ENCODE measurements at places on chromosomes 1 and 21.

GRCh38 chr1:210500831-210501230 lies 172.1 kb downstream of the HHAT start:
- no peak for DNase-seq

DNA sequence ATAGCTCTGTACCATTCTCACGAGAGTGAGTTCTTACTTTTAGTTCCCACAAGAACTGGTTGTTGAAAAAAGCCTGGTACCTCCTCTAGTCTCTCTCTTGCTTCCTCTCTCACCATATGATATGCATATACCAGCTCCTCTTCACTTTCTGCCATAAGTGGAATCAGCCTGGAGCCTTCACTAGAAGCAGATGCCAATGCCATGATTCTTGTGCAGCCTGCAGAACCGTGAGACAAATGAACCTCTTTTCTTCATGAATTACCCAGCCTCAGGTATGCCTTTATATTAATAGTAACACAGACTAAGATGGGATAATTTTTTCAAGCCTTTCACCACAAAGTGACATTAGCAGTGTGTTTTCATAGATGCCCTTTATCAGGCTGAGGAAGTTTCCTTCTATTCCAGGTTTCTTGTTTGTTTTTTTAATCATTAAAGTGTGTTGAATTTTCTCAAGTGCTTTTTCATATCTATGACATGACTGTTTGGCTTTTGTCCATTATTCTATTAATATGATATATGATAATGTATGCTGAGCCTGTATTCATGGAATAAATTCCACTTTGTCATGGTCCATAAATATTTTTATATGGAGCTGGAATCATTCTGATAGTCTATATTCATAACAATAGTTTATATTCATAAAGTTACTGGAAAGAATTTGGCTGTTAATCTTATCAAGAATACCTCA lies 40.7 kb upstream of the C1orf185 start:
- DNase-seq = no peak

DNA sequence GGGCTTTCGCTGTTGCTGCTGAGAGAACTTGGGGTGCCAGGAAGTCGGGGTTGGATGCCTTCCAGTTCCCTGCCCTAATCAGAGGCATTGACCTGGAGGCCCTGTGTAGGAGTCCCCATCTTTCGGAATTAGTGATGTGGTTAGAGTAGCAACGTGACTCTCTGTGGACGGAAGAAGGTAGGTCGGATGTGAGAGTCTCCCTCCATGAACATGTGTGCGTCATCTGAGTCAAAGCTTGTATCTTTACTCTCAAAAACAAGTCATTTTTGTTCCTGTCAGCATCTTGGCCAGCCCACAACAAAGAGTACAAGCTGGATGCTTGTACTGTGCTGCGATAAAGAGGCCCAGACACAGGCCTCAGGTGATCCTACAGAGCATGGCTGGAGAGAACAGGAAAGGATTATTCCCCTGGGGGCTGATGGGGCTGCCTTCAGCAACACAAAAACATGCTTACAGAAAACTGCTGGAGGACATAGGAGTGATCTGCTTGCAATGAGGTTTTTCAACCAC lies 31.0 kb upstream of the IL10 start:
- peak; percentile 36 for DNase-seq

GRCh38 chr1:33081554-33082305 lies 777 bp downstream of the AZIN2 start:
- DNase-seq = no peak

DNA sequence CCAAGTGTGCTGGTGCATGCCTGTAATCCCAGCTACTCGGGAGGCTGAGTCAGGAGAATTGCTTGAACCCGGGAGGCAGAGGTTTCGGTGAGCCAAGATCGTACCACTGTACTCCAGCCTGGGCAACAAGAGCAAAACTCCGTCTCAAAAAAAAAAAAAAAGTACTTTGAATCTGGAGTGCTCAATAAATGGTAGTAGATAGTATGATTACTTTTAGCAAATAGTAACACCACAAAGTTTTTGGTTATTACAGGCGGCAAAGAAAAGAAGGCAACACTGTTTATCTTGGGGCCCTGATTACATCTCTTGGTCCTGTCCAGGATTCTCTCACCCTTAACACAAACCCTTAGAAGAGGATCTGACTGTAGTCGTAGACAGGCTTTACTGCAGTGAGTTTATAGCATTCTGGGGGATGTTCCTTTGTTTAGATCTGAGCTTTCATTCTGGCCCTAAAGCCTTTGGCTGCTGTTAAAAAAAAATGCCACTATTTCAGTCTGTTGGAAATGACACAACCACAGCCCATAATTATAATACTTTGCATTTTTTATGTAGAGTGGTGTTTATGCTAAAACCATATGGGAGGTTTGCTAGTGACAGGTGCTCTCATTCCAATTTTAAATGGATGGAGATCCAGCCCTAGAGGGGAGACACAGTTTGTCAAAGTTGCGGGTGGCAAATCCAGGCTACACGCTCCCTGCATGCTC lies 79.7 kb upstream of the SLC2A1 start:
- DNase-seq = no peak

- no peak for DNase-seq
These were observed 158.1 kb downstream of the RUNX1 start for GRCh38 chr21:34890724-34891612.

GRCh38 chr1:53158900-53159299 lies 16.5 kb upstream of the SLC1A7 start:
- no peak for DNase-seq

- no peak for DNase-seq
These were observed 80.5 kb upstream of the RALGPS2 start for GRCh38 chr1:178644308-178645120.

GRCh38 chr1:232462213-232462612 lies 167.7 kb downstream of the SIPA1L2 start:
- DNase-seq = no peak

- DNase-seq = no peak
These were observed 59.7 kb downstream of the MIER1 start for GRCh38 chr1:66984491-66984890.

- DNase-seq = no peak
These were observed 6.1 kb downstream of the SRM start for GRCh38 chr1:11053758-11054137.

GRCh38 chr1:45522324-45523104 lies 830 bp upstream of the PRDX1 start:
- no peak for DNase-seq

DNA sequence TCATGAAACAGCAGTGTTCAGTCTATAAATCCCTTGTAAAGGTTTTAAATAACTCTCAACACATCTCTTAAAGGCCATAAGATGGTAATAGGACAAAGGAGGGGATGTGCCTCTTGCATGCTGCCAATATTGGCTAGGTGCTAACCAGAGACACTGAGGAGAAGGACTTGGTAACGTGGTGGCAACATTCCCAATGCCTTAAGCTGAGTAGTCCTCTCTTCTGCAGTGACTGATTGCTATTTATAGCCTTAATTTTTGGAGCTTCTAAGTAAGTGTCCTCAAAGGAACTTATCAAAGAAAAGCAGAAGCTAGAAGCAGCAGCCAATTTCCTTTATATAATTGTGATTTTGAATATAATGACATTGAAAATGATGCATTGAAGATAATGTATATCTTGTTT lies 63.0 kb downstream of the DPT start:
- DNase-seq = no peak

GRCh38 chr21:26473471-26473870 lies 99.6 kb downstream of the CYYR1 start:
- no peak for DNase-seq

DNA sequence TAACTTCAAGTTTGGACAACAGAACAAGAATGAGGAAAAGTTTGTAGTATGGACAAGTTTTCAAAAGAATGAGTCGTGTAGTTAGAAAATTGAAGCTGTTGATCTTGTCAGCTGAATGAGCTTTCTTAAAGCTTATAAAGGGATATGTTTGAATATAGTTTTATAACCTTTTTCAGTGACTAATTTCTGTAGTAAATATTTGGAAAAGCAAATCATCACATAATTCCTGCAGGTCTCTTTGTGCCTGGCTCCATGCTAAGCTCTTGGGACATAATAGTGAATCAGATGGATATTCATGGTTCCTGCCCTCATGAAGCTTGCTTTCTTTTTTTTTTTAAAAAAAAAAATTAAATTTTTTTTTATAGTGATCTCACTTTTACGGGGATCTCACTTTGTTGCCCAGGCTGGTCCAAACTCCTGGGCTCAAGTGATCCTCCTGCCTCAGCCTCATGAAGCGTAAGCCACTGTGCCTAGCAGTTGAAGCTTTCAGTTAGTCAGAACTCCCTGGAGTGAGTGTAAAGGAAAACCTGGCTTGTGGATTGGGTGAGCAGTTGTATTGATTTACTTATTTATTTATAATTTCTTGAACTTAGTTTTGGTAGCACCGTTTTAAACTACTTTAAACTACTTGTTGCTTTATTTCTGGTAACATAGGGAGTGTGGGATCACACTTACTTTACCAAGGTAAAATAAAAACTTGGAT lies 15.5 kb downstream of the DYRK1A start:
- DNase-seq = no peak

DNA sequence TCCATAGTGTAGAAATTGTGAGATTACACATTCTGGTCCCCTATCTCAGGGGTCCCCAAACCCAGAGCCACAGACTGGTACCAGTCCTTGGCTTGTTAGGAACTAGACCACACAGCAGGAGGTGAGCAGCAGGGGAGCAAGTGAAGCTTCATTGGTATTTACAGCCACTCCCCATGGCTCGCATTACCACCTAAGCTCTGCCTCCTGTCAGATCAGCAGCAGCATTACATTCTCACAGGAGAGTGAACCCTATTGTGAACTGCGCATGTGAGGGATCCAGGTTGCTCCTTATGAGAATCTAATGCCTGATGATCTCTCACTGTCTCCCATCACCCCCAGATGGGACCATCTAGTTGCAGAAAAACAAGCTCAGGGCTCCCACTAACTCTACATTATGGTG lies 229.7 kb upstream of the IRF2BP2 start:
- no peak for DNase-seq

- DNase-seq = no peak
These were observed 12.3 kb upstream of the DENND2D start for GRCh38 chr1:111212634-111213335.

- DNase-seq = no peak
These were observed 398 bp upstream of the SLC30A10 start for GRCh38 chr1:219928791-219929118.

DNA sequence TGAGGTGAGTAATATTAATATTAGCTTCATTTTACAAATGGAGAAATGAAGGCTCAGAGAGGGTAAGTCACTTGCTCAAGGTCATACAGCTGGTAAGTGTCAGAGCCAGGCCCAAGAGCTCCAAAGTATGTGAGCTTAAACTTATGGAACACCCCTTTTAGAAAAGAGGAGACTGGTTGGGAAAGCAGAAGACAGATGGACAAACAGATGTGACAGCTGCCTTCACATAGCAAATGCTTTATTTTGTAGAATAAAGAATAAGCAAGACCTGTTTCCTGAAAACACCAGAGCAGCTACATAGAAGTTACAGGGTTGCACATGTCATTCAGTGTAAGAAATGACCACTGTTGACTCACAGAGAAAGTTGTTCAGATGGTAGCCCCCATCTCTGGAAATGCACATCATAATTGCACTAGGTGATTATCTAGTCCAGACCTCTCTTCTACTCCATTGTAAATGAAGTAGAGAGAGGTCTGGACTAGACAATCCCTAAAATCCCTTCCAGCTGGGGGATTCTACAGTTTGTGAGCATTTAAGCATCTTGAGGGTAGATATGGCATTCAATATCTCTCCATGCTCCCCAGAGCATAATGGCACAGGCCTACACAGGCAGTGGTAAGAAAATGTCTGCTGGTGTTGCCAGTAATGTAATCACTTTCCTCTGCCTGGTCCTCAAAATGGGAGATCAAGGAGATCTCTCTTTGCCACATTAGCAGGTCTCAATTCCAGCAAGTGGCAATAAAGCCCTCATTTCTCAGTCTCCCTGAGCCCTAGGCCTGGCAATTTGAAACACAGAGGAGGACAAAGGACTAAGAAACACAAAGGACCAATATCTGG lies 188.2 kb upstream of the FGGY start:
- no peak for DNase-seq

DNA sequence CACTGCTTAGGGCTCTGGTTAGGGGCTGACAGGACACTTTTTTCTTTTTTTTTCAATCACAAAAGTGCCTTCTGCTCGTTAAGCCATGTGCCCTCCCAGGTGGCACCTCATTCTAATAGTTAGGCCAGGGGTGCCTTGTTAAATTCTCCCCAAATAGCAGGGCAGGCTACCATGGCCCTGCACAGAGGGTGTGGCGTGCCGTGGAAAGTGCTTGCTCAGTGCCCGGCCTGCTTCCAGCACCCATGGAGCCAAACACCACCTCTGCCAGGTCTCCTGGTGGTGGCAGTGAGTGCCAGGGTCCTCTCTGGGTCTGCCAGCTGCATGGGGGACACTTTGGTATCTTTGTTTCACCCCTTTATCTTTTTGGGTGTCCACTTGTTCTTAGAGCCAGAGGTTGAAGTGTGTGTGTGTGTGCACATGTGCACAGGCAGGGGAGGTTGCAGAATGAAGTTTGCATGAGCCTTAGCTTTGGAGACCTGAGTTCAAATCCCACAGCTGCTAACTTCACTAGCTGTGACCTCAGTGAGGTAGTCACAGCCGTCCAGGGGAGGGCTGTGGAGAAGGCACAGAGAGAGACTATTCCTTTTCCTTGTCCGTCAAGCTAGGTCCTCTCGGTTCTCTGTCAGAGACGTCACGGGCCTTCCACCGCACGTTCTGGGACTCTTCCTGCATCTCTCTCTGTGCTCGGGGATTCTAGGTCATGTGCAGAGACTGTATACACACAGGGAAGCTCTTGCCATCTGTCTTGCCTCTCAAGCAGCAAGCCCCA lies 39.9 kb upstream of the CSF3R start:
- DNase-seq = no peak

- no peak for DNase-seq
These were observed 12.1 kb downstream of the CLCA2 start for GRCh38 chr1:86436041-86436440.
